Endothelial cell of umbilical vein (primary cell): ENCODE measurements at places on chromosomes 11 and 22. TPM values are rescaled to one million over a fixed set of nuclear protein-coding genes. Genes with fewer than 3 reads are reported as not detected.

PATE1 gene
- not detected in 2 replicates for total RNA-seq

VPS26B gene
- total RNA-seq: 41.6 and 53.1 TPM in 2 replicates

OR10D3 gene
- not detected in 2 replicates for total RNA-seq

ASPHD2 gene
- total RNA-seq: 5.5 and 7.8 TPM in 2 replicates

MMP10 gene
- 15.0 and 22.8 TPM in 2 replicates for total RNA-seq

GPR83 gene
- total RNA-seq: not detected in 2 replicates
